ENCODE measurements at places on chromosomes 6 and 20.

DNA sequence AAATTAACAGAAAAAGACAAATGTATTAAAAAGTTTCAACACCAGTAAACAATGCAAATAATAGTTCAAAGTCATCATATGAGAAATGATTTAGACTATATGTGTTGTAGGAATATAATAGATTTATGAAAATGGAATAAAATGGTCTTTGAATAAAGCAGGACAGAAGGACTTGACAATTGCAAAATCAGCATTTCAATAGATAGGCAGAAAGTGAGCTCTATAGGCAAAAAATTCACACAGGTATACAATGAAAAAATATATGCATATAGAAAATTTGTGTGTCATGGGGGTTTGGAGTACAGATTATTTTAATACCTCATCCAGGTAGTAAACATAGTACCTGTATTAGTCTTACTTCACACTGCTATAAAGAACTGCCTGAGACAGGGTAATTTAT lies 571.1 kb upstream of the EYS start:
- no peak for DNase-seq

DNA sequence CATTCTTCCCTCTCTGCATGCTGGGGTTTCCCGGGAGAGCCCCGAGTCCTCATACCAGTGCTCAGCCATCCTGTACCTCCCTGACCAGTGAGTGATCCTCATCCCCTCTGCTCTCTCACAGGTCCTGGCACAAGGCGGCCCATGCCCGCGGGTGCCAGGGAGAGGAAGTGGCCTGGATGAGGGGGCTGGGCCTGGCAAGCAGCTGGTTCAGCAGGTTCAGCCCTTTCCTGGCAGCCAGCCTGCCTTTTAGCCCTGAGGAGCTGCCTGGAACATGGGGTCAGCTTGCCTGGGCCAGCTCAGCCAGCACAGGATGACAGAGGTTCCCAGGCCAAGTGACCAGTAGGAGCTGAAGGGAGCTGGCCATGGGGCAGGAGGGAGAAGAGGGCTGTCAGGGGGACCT lies 10.9 kb downstream of the MOCS1 start:
- no peak for DNase-seq

- no peak for DNase-seq
Observed at GRCh38 chr6:16249971-16250370, 11.6 kb downstream of the GMPR start.

DNA sequence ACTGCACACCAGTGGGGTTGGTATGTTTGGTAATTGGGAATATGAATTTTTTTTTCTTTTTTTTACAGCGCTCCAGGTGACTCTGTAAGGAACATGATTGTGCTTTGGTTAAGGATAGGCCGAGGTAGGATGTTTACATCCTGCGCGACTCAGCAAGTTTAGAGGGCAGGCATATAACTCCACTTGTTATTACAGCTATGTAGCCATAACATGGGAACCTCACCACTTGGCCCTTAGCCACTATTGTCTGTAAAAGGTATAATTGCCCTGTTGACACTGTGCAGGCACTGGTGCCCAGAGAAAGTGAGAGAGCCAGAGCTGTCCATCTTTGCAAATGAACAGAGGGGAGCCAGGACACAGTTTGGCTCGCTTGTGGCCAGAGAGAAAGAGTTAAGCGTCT lies 172.9 kb downstream of the MCHR2 start:
- no peak for DNase-seq

DNA sequence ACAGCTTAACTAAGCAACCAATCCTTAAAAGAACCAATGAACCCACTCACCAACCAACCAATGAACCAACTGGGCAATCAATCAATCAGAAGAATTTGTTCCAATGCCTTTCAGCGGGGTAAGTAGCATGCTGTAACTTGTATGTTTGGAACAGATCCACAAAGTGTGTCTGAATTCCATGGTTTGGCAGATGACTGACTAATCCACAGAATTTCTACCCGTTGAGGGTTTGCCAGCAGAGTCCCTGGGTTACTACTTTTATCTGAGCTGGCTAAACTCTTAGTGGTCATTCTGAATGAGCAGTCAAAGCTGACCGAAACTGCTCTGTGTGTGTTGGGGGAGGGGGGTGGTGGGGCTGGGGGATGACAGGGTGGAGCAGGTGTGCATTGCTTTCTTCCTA lies 125.0 kb upstream of the JAG1 start:
- DNase-seq, result peak; percentile 40

- no peak for DNase-seq
Observed at GRCh38 chr20:49316704-49317103, 38.8 kb upstream of the ZNFX1 start.

DNA sequence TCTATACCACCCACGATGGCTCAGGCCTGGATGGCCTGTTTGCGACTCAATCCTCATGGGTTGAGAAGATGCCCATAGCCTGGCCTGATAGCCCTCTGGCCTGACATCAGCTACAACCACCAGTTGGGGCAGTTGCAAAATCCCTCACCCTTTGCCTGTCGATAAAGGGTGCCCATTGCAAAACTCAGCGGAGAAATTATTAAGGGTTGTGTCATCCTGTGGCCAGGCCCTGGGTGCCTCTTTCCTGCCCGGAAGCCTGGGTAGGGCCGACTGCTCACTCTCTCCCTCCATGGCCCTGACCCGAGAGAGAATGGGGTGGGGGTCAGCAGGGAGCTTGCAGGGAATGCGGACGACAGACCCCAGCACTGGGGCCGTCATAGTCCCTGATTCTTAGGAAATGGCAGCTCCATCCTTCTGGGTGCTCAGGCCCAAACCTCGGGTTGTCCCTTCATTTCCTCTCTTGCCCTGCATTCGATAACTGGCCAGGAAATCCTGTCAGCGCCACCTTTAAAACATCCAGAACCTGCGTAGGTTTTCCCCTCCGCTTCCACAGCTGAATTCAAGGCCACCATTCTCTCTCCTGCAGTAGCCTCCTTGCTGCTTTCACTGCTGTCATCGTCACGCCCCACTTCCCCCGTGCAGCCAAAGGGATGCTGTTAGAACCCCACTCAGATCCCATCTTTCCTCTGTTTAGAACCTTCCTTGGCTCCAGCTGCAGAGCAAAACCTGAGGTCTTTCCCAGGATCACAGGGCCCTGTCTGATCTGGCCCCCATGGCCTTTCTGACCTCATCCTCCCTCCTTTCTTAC lies 31.1 kb downstream of the CEBPB start:
- DNase-seq, result no peak

DNA sequence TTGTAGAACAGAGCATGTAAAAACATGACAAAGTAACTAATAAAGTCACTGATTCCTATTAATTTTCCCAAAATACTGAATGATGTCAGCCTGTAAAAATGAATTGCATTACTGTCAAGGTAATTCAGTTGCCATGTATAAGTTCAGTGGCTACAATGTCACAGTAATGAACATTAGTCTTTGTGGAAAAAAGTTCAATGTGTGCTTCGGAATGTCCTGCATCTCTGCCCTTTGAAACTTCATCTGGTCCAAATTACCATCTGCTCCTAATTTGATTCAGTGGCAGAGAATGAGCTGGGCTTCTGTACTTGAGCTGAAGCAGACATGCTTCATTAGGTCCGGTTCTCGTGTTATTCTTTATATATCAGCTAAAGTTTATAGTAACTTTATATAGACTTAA lies 567.4 kb downstream of the COL12A1 start:
- DNase-seq, result no peak

GRCh38 chr6:25280344-25281074 lies 1.3 kb downstream of the CARMIL1 start:
- DNase-seq, result no peak

GRCh38 chr6:43202451-43202850 lies 20.5 kb downstream of the CUL9 start:
- DNase-seq, result no peak

GRCh38 chr20:63606686-63607085 lies 20.2 kb downstream of the GMEB2 start:
- DNase-seq, result no peak

GRCh38 chr6:105620878-105621277 lies 218.0 kb upstream of the PREP start:
- no peak for DNase-seq

DNA sequence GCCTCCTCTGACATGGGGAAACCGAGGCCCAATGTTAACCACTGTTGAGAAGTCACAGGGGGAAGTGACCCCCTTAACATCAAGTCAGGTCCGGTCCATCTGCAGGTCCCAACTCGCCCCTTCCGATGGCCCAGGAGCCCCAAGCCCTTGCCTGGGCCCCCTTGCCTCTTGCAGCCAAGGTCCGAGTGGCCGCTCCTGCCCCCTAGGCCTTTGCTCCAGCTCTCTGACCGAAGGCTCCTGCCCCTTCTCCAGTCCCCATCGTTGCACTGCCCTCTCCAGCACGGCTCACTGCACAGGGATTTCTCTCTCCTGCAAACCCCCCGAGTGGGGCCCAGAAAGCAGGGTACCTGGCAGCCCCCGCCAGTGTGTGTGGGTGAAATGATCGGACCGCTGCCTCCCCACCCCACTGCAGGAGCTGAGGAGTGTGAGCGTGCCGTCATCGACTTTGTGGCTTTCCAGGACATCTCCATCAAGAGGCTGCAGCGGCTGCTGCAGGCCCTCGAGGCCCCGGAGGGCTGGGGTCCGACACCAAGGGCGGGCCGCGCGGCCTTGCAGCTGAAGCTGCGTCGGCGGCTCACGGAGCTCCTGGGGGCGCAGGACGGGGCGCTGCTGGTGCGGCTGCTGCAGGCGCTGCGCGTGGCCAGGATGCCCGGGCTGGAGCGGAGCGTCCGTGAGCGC lies 1.6 kb downstream of the TNFRSF6B start:
- DNase-seq, result no peak

- DNase-seq, result peak; percentile 27
Observed at GRCh38 chr6:136989571-136990241, 55.1 kb downstream of the IL20RA start.

- DNase-seq, result no peak
Observed at GRCh38 chr20:8645326-8645725, 423.6 kb upstream of the PLCB4 start.

DNA sequence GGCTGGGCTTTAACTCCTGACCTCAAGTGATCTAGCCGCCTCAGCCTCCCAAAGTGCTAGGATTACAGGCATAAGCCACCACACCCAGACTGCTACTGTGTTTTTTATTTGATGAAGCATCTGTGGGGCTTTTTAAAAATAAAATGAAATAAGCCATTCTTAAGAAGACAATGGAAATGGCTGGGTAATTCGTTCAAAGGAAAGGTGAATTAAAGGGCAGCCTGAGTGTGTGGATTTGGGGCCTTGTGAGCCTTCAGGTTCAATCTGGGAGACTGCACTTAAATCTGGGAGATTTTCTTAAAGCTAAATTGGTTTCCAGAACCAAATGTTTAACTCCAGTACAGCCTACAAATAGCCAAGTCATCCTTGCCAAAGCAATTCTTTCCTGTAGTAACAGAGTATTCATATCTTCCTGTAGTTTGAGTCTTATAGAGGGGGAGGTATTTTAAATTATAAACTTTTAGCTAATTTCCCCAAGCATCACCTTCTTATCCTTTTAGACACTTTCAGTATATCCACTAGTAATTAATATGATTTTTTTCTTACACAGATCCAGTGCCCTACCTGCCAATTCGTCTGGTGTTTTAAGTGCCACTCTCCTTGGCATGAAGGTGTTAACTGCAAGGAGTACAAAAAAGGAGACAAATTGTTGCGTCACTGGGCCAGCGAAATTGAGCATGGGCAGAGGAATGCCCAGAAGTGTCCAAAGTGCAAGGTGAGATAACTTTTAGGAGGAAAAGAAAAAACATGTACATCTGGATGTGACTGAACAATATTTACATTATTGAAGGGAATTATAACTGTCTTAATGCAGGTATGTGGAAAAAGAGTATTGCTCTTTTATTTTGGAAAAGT lies 95.4 kb downstream of the RNF217 start:
- no peak for DNase-seq

DNA sequence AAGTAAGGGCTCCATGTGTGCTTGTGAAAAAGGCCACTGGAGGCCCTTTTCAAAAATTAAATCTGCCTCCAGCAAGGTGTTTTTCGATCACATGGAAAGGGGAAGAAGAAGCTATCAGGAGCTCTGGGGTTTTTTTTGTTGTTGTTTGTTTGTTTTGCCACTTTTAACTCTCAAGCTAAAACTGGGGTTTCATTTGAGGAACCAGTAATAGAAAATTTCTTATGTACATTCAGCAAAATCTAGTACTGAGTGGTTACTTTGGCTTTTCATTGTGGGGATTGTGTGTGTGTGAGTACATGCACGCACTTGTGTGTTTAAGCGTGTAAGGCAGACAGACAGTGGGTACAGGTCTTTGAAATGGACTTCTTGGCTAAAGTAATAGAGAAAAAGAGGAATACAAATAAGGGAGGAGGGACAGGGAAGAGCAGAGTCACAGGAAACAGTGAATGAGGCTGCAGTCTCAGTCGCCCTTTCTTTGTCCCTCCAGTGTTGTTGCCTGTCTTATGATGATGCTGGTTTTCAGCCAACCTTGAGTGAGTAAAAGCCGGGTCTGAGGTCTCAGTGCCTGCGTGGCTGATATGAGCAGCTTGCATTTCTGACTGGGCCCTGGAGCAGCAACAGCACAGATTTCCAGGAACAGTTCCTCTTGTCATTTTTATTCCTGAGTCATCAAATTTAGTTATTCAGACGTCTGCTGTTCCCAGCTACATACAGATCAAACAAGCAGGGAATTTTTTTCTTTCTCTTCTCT lies 26.2 kb downstream of the SLC16A10 start:
- DNase-seq, result peak; percentile 72

DNA sequence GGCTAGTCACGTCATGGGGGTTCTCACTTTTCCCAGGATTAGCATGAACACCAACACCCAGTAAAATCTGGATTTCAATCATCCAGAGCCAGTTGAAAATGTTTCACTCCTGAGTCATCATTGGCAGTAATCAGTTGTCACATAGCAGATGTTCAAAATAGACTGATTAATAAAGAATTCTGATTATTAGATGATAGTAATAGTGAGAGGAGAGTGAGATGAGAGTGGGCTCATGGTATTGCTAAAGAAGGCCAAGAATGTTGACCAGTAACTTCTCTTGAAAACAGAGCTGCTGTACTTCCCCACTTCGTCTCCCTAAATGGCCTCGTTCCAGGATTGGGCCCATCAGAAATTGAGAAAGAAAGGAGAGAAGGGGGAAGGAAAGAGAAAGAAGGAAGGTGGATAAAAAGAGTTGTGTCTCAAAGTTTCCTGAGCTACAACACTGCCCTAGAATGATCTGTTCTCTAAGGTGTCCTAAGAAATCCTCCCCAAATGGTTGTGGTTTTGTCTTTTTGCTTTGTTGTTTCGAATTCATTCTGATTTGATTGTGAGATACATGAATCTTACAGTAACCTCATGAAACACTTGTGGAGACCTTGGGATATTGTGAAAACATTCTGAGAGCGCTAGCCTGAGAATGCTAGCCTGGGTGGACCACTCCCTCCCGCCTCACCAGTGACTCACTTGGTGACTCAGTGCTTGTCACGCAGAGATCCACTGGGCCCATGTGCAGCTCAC lies 502.2 kb upstream of the JARID2 start:
- DNase-seq, result peak; percentile 34

Measured in NCI-H446 (cell line).